ENCODE measurements at places on chromosomes 12 and 14.

DNA sequence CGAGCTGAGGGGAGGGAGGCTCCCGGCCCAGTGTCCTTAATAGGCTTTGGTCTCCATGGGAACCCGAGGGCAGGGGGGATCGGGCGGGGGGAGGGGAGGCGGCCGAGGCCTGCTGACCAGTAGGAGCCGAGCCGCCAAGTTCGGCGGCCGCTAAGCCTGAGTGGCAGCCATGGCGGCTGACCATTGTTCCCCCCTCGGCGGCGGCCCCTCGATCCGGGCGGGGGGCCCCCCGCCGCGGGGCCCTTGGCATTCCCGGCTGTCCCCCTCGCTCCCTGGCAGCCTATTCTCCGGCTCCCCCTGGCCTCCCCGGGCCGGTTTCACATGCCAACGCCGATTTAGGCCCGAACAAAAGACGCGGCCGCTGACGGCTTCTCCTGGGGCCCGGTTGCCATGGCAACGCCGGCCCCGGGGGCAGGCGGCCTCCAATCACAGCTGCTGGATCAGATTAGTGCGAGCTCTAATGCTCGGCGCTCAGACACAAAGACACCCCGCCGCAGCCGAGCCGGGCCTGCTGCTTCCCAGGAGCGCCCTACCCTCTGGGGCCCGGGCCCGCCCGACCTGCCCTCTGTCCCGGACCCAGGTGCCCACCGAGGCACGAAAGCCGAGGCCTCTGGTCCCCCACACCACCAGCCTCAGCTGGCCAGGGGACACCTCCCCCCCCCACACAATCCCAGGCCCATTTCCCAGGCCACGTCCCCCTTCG lies 7.3 kb downstream of the MSI1 start:
- no peak for DNase-seq

DNA sequence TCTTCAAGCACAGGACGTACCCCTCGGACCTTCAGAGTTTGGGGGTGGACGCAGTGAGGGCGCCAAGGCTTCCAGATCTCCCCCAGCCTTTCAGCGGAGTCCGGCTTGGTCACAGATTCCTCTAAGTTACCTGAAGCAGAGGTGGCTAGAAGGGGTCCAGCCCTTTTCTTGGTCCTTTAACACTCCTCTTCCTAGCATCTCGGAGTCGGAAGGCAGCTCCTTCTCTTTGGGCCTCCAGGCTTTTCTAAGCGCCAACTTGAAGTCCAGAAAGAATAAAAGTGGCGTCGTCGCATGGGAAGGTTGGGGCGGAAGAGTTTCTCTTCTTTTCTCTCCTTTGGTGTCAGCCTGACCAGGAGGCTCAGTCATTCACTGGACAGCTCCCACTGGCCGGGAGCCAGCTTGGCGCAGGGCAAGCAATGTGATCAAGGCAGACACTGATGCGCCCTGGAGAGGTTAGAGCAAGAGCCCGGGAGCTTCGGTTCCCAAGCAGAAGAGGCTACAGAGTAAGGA lies 9.6 kb downstream of the OR6S1 start:
- DNase-seq: peak; percentile 65

DNA sequence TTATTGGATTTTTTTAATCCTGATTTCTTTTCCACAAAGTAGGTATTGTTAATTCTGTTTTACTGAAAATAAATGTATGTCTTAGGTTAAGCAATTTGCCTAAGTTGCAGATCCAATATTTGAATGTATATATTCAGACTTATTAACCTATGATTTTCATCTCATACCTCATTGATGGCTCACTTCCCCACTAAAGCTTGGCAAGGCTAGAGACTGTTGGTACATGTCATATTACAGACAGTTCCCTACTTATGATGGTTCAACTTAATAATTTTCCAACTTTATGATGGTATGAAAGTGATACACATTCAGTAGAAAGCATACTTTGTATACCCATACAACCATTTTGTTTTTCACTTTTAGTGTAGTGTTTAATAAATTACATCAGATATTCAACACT lies 33.2 kb upstream of the KCNH3 start:
- no peak for DNase-seq

- DNase-seq: no peak
Observed at GRCh38 chr12:92326877-92327276, 181.2 kb upstream of the BTG1 start.

GRCh38 chr12:89314060-89314761 lies 38.1 kb downstream of the DUSP6 start:
- DNase-seq: no peak
